ENCODE measurements at places on chromosomes 12 and 14.
A peak's percentile ranks its signal among the peaks of the same experiment; 100 is the strongest.

DNA sequence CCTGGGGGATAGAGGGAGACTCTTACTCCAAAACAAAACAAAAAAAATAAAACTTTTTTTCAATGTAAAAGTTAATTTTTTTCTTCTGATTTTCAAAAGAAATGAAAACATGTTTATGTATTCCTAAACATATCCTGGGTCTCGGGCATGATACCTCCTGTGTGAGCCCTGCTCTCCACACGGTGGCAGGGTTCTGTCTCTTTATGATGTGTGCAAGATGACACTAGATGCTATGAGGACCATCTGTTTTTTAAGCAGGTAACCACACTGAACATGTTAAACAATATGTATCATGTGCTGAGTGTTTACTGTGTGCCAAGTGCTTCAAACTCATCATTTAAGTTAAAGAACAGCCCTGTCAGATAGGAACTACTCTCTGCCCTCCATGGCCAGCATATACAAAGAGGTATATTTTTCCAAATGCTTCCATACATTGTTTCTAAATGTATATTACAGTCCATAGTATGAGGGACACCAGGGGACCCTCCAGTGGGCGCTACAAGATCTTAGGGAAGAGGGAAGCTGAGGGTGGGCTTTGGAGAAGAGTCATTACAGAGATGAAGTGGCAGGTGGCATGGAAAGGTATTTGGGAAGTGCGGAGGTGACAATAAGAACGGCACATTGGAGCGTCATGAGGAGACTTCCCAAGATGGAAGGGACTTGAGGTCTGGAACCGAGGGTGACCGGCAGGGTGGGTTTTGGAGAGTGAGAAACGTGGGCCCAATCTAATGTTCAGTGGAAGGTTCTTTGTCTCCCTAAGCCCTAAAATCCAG, 28.5 kb downstream of the FOS start:
- DNase-seq: peak; percentile 16
- H3K36me3 ChIP-seq: no peaks in the 10 kb centered on the region
- H3K27ac ChIP-seq: no peak overlapping the region
- no peaks in the 10 kb centered on the region for H3K27me3 ChIP-seq

GRCh38 chr12:19223018-19223417, 93.5 kb downstream of the PLEKHA5 start:
- H3K27ac ChIP-seq: no peak overlapping the region
- H3K4me1 ChIP-seq: peaks cover 7% of the 10 kb centered on the region
- H3K36me3 ChIP-seq: no peaks in the 10 kb centered on the region
- H3K27me3 ChIP-seq: no peaks in the 10 kb centered on the region
- DNase-seq: peak; percentile 13
- H3K4me3 ChIP-seq: no peak overlapping the region

GRCh38 chr12:24177889-24178288, 228.4 kb upstream of the SOX5 start:
- no peak overlapping the region for H3K27ac ChIP-seq
- no peaks in the 10 kb centered on the region for H3K36me3 ChIP-seq
- no peak for DNase-seq
- no peaks in the 10 kb centered on the region for H3K27me3 ChIP-seq

DNA sequence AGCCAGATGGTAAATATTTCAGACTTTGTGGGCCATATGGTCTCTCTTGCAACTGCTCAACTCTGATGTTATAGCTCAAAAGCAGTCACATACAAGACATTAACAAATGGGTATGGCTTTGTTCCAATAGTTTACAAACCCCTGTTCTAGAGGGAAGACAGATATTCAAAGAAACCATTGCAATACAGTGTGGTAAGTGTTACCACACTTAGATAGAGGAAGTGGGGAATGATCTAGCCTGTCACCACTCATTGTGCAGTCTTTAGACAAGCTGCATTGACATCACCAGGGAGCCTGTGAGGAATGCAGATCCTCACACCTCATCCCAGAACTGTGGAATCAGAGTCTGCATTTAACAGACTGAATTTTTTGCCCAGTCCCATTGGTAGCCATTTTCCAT, 80.0 kb upstream of the RGS6 start:
- H3K4me1 ChIP-seq: no peaks in the 10 kb centered on the region
- no peaks in the 10 kb centered on the region for H3K36me3 ChIP-seq
- H3K4me3 ChIP-seq: no peak overlapping the region
- H3K27me3 ChIP-seq: no peaks in the 10 kb centered on the region
- DNase-seq: no peak
- H3K27ac ChIP-seq: no peak overlapping the region

DNA sequence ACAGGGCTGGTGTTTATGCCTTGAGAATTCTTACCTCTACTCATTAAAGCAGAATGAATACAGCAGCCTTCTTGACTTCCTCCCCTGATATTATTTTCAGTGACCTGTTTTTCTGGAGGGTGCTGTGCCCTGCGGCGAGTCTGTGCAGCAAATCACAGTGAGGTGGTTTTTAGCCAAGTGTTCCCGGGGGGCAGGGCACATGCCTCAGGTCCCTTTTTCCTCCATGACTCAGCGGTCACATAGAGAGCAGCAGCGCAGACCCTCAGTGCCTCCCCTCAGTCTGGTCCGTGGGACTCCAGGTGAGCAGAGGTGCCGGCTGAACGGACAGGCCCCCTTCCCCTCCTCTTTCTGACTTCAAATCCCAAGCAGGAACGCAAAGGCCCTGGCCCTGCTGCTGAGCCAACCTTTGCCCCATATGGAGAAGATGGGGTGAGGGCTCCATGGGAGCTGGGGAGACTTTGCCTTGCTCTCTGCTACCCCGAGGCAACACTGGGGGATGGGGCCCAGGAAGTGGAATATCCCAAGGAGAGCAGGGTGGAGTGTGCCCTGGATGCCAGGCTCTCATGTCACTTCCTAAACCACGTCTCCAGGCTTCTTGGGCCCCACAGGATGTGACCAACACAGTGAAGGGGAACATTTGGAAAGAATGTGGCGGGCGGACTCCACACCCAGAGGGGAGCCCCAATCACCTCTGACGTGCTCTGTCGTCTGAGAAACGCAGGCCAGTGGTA, 90.0 kb downstream of the DHRS2 start:
- H3K4me1 ChIP-seq: no peaks in the 10 kb centered on the region
- no peaks in the 10 kb centered on the region for H3K36me3 ChIP-seq
- H3K27me3 ChIP-seq: no peaks in the 10 kb centered on the region
- no peak overlapping the region for H3K27ac ChIP-seq
- peak; percentile 35 for DNase-seq

- peaks cover 2% of the 10 kb centered on the region for H3K4me1 ChIP-seq
- DNase-seq: no peak
- H3K36me3 ChIP-seq: no peaks in the 10 kb centered on the region
- no peaks in the 10 kb centered on the region for H3K27me3 ChIP-seq
- no peak overlapping the region for H3K27ac ChIP-seq
- H3K4me3 ChIP-seq: no peak overlapping the region
These were observed 78.5 kb downstream of the MAP1LC3B2 start for GRCh38 chr12:116637589-116638150.

DNA sequence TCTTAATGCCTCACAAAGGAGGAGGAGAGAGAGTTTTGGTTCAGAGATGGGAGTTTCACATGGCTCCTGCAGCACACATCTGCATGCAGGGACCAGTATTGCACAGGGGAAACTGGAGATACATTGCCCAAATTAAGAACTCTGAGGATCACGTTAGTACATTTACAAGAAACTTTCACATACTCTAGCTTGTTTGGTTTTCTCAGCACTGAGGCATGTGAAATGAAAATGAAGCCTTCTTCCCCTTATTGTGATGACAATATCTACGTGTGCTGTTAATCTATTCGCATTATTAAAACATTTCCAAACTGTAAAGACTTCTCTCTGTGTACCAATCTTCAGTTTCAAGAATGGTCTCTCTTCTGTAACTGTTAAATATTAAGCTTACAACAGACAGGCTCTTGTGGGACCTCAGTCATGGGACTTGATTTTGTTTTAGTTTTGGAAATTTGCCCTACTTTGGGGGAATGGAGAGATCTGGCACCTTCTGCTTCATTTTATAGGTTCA, 124.7 kb downstream of the DAAM1 start:
- no peak overlapping the region for H3K4me3 ChIP-seq
- H3K36me3 ChIP-seq: no peaks in the 10 kb centered on the region
- DNase-seq: no peak
- H3K27me3 ChIP-seq: no peaks in the 10 kb centered on the region

GRCh38 chr12:113154351-113154973, 4.9 kb downstream of the CFAP73 start:
- H3K27ac ChIP-seq: no peak overlapping the region
- H3K4me1 ChIP-seq: peaks cover 5% of the 10 kb centered on the region
- peak; percentile 34 for DNase-seq
- H3K36me3 ChIP-seq: peaks cover 23% of the 10 kb centered on the region
- H3K4me3 ChIP-seq: no peak overlapping the region

DNA sequence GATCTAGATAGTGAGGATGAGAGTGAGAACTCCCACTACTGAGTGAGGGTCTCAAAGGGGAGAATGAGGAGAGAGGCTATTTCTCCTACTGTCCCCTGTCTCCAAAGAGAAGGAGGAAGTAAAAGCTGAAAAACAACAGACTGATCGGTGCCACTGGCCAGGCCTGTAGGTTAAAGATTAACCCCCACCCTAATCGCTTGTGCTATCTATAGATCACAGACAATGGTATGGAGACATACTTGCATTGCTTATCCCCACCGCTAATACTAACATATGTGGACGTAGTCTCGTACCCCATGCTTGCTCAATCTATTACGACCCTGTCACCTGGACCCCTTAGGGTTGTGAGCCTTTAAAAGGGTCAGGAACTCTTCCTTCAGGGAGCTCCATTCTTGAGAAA, 777.9 kb upstream of the TMEM132C start:
- no peaks in the 10 kb centered on the region for H3K27me3 ChIP-seq
- no peaks in the 10 kb centered on the region for H3K4me1 ChIP-seq
- H3K36me3 ChIP-seq: no peaks in the 10 kb centered on the region
- no peak overlapping the region for H3K4me3 ChIP-seq
- no peak overlapping the region for H3K27ac ChIP-seq
- DNase-seq: peak; percentile 67

Measured in small intestine (tissue), 16 donors.